Motor neuron (in vitro differentiated cells): ENCODE measurements at places on chromosomes 7 and 10.

DNA sequence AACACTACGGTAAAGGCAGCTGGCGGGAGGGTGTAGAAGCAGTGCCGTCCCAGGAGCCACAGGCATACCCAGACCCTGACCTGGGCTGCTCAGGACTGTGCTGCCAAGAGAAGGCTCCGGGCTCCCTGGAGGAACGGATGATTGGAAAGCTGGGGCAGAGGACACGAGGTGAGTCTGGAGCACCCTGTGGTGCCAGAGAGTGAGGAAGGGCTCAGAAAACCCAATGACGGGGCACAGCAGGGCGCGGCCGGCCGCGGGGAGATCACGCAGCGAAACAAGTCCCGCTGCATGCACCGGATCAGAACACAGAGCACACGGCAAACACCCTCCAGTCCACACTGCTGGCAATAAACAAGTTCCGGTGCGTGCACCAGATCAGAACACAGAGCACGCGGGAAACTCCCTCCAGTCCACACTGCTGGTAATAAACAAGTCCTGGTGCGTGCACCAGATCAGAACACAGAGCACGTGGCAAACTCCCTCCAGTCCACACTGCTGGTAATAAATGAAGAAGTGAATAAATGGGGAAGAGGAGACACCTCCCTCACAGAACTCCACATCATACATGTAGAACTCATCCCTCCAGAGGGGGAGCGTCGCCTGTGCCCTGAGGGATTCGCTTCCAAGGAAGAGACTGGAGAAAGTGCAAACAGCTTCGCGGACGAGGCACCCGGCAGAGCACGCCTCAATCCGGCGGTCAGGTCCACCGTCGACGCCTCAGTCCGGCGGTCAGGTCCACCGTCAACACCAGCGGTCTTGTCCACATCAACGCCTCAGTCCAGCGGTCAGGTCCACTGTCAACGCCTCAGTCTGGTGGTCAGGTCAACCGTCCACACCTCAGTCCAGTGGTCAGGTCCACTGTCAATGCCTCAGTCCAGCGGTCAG, 265.0 kb downstream of the MAD1L1 start:
- no peak for ATAC-seq

- no peak for ATAC-seq
Observed at GRCh38 chr10:49655099-49655498, 24.4 kb upstream of the C10orf53 start.

- ATAC-seq: no peak
Observed at GRCh38 chr10:124849111-124849773, 47.6 kb downstream of the ABRAXAS2 start.

GRCh38 chr7:95605275-95605674, 9.0 kb upstream of the PDK4 start:
- ATAC-seq: no peak
